Omental fat pad (tissue), 4 donors: ENCODE measurements at places on chromosomes 5 and 9. TPM values are rescaled to one million over a fixed set of nuclear protein-coding genes. Genes with fewer than 3 reads are reported as not detected.

GRCh38 chr5:17252543-17252942 lies 35.1 kb downstream of the BASP1 start:
- DNase-seq = no peak

DNA sequence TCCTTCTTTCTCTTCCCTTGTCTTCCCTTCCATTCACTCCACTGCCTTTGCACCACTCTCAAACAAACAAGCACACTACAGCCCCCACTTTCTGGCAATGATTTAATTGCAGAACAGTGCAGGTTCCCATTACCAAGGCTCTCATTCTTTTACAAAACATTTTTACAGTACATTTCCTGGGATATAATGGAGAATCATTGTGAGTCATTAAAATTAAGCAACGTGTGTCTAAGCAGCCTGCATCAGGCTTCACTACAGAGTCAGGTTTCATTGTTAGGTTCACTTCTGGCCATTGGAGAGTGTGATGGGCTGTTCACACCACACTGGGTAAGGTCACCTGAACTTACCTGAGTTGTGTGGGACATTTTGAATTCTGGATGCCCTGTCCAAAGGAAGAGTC lies 303.5 kb downstream of the TRIM32 start:
- DNase-seq = no peak

GRCh38 chr5:28234356-28234968 lies 1196.1 kb upstream of the CDH9 start:
- no peak for DNase-seq

GRCh38 chr9:124198948-124199347 lies 58.8 kb upstream of the NEK6 start:
- DNase-seq = no peak

The MYO10 gene
- total RNA-seq = 35.8 TPM
